ENCODE measurements at places on chromosomes 5 and 9.

DNA sequence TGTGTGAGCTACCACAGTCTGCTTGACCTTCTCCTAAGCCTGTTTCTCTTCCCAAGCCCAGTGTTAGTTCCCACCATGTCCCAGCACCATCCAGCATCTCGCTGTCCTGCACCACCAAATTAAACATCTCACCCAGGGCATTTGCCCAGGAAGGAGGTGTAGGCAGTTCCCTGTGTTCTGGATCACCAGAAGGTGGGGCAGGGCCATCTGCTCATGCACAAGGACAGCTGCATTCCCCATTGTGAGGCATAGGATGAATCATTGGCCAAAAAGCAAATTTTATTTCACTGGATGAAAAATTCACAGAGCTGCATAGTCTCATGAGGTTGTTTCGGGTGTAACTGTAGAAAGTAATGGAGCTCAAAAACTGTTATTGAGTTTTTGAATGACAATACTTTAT is 89.5 kb upstream of the GRIA1 start:
- no peak for DNase-seq

GRCh38 chr5:115325296-115325959 is 29.0 kb upstream of the CCDC112 start:
- no peak for DNase-seq

- no peak for DNase-seq
Observed at GRCh38 chr5:153530357-153531143, 40.1 kb downstream of the GRIA1 start.

- DNase-seq: no peak
Observed at GRCh38 chr9:36937951-36938350, 96.1 kb downstream of the PAX5 start.

- DNase-seq: no peak
Observed at GRCh38 chr9:2639786-2640185, 18.2 kb downstream of the VLDLR start.

DNA sequence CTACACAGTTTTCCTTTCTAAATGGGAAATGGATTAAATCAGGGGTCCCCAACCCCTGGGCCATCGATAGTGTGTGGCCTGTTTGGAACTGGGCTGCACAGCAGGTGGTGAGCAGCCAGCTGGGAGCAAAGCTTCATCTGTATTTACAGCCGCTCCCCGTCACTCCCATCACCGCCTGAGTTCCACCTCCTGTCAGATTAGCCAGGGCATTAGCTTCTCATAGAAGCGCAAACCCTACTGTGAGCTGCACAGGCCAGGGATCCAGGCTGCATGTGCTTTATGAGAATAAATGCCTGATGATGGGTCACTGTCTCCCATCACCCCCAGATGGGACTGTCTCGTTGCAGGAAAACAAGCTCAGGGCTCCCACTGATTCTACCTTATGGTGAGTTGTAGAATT is 41.2 kb upstream of the FLT4 start:
- no peak for DNase-seq
